Lung (tissue), 17 donors: ENCODE measurements at places on chromosomes 1 and 21. TPM values are rescaled to one million over a fixed set of nuclear protein-coding genes. Genes with fewer than 3 reads are reported as not detected.
A peak's percentile ranks its signal among the peaks of the same experiment; 100 is the strongest.

- no peaks in the 10 kb centered on the region for H3K36me3 ChIP-seq
- peaks cover 20% of the 10 kb centered on the region for H3K4me1 ChIP-seq
- H3K27me3 ChIP-seq, result no peaks in the 10 kb centered on the region
- H3K27ac ChIP-seq, result peak overlapping the region; percentile 60
- DNase-seq, result no peak
- no peak overlapping the region for H3K4me3 ChIP-seq
Observed at GRCh38 chr1:61639608-61640336, 85.2 kb downstream of the TM2D1 start.

DNA sequence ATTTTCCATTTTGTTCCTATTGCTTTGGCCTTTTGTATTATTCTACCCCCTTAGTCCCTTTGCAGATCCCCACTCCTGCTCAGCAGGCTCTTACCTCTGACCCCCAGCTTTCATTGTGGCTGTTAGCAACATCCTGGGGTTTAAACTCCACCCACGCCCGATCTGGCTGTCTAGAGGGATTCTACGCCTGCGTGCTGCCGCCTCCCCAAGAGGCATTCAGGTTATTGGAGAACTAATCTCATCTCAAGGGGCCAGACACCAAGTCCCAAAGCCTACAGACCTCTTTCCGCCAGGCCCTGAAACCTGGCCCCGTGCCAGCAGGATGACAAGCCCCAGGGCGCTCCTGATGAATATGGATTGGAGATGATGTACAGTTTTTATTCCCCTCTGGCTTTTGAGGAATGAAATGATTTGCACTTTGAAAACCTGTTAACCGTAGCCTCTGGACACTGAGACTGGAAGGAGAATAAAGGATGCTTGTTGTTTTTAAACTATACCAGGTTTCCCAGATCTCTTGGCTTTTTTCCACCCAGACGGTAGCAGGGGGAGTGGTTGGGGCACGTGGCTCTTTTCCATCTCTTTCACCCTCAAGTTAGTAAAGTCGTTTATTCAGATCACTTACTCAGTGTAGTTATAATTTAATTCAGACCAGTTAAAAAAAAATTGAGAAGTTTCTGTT lies 14.5 kb upstream of the IKBKE start:
- no peaks in the 10 kb centered on the region for H3K27me3 ChIP-seq
- peak; percentile 47 for DNase-seq
- peaks cover 31% of the 10 kb centered on the region for H3K36me3 ChIP-seq
- H3K27ac ChIP-seq, result no peak overlapping the region
- H3K4me3 ChIP-seq, result no peak overlapping the region

The CACHD1 gene
- 49.6 TPM for total RNA-seq

DNA sequence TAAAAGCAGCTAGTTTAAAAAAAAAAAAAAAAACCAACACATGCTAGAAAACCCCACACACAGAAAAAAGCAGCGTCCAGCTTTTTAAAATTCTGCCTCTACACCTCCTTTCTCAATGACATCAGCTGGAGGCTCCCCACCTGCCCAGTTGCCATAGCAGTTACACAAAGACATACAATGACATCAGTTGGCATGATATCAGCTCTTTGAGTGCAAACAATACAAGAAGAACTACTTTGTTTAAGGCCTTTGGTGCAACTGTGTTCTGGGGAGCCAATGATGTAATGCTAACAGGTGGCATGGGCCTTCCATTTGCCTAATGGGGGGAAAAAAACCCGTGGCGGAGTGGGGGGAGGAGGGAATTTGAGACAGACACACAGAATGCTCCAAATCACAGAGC lies 32.9 kb downstream of the DUSP10 start:
- peaks cover 8% of the 10 kb centered on the region for H3K36me3 ChIP-seq
- H3K4me3 ChIP-seq, result no peak overlapping the region
- no peak overlapping the region for H3K27ac ChIP-seq
- H3K27me3 ChIP-seq, result no peaks in the 10 kb centered on the region
- DNase-seq, result peak; percentile 79

The KLHDC8A gene
- total RNA-seq, result 0.58 TPM

The SH3BGR gene
- total RNA-seq, result 3.2 TPM

- DNase-seq, result peak; percentile 58
- no peak overlapping the region for H3K4me3 ChIP-seq
- H3K36me3 ChIP-seq, result no peaks in the 10 kb centered on the region
- H3K4me1 ChIP-seq, result no peaks in the 10 kb centered on the region
- no peak overlapping the region for H3K27ac ChIP-seq
Observed at GRCh38 chr21:32562426-32562825, 22.9 kb downstream of the TCP10L start.
